ENCODE measurements at places on chromosomes 16 and 17.

GRCh38 chr16:138049-138417, 440 bp downstream of the NPRL3 start:
- no peak for DNase-seq

DNA sequence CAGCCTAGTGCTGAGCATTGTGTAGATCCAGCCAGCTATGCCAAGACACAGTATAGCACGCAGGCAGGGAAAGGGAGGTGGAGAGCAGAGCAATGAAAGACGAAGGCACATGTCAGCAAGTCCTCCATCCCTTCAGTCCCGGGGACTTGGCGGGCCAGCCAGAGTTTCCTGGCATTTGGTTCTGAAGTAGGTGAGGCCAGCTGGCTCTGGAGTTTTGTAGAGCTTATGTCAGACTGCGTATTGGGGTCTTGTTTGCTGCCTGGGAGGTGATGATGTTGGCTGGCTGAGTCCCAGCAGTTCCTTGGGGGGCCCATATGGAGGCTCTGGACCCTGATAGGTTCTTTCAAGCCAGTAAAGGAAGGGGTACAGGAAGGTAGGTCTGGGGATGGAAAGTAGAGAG, 55.7 kb upstream of the AKTIP start:
- DNase-seq, result no peak

DNA sequence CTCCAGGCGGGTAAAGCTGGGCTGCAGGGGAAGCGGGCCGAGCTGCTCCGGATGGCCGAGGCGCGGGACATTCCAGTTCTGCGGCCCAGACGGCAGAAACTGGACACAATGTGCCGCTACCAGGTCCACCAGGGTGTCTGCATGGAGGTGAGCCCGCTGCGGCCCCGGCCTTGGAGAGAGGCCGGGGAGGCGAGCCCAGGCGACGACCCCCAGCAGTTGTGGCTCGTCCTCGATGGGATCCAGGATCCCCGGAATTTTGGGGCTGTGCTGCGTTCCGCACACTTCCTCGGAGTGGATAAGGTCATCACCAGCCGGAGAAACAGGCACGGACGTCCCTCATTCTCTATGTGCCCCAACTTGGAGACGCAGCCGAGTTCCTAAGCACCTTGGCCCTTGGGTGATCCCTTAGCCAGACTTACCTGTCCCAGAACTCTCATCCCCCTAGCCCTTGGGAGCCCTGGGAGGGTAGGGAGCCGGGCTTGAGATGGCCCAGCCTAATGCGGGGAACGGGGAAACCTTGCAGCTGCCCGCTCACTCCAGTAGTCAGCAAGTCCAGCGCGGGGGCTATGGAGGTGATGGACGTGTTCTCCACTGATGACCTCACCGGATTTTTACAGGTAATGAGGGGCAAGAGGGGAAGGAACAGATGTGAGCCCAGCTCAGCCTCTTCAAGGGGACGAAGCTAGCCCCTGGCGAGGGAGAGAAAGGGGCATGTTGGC, 806 bp downstream of the MRM1 start:
- DNase-seq, result no peak

- DNase-seq, result no peak
Observed at GRCh38 chr17:38742411-38743308, 5.5 kb downstream of the PCGF2 start.

GRCh38 chr16:77219437-77219836, 20.2 kb downstream of the SYCE1L start:
- no peak for DNase-seq

- DNase-seq, result no peak
Observed at GRCh38 chr16:8370374-8371270, 219.7 kb downstream of the TMEM114 start.

GRCh38 chr17:7063518-7064094, 16.4 kb downstream of the CLEC10A start:
- no peak for DNase-seq

- no peak for DNase-seq
Observed at GRCh38 chr16:49470513-49470991, 96.9 kb downstream of the C16orf78 start.

DNA sequence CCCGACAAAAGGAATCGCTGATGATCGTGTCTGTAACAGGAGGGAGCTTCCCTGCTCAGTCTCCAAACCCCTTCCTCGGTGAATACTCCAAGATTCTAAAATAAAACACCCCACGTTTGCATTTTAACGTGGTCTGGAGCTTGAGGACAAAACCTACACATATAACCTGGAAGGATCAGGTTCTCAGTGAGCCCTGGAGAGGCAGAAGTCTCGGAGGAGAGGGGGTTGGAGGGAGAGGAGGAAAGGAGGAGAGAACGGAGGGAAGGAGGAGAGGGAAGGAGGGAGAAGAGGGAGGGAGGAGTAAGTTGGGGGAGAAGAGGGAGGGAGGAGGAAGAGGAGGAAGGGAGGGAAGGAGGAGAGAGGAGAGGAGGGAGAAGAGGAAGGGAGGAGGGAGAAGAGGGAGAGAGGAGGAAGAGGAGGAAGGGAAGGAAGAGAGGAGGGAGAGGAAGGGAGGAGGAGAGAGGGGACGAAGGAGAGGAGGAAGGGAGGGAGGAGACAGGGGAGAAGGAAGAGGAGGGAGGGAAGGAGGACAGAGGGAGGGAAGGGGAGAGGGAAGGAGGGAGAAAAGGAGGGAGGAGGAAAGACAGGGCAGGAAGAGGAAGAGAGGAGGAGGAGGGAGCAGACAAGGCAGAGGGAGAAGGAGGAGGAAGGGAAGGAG, 27.4 kb upstream of the GINS2 start:
- DNase-seq, result no peak

All from stimulated activated CD8-positive, alpha-beta memory T cell treated with anti-CD3 and anti-CD28 coated beads, Interleukin-4, amount 100 ng/mL, for 4 hours (primary cell).